Stimulated activated CD4-positive, alpha-beta T cell treated with anti-CD3 and anti-CD28 coated beads, Interleukin-1b, Interleukin-23, amount 100 ng/mL, for 24 hours (primary cell): ENCODE measurements at places on chromosomes 5 and 9.

GRCh38 chr5:109901628-109901981 is 211.9 kb downstream of the MAN2A1 start:
- DNase-seq = no peak

- DNase-seq = peak; percentile 56
Measured at GRCh38 chr5:150789943-150790611, 11.5 kb downstream of the SMIM3 start.

DNA sequence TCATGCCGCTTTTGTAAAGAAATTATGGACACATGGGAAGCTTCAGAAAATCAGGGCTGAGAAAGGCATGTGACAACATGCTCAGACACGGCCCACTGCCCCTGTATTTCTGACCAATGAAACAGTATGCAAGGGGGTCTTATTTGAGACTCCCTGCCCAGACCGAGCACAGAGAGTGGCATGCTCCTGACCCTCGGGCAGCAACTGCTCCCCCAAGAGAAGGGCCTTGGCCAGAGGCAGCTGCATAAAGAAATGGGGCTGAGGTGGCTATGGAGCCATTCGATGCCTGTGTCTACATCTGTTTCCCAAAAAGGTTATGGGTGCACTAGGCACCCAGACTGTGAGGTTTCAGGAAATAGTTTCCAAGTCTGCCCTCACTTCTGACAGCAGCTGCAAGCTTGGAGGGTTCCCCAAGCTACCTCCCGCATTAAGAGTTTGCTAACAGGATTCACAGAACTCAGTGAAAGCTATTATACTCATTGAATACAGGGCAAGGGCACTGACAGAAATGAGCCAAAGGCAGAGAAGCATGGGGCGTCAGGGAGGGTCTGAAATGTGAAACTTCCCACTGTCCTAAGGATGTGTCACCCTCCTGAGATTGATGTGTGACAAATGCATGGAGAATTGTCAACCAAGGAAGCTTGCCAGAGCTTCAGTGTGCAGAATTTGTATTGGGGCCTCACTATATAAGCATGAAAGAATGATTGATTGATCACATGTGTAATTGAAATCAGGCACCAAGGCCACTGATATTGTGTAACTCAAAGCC is 94.3 kb downstream of the DAP start:
- DNase-seq = no peak

GRCh38 chr9:37034305-37034937 is 353 bp upstream of the PAX5 start:
- no peak for DNase-seq

- no peak for DNase-seq
Measured at GRCh38 chr5:12392246-12392645, 488.0 kb upstream of the CTNND2 start.

DNA sequence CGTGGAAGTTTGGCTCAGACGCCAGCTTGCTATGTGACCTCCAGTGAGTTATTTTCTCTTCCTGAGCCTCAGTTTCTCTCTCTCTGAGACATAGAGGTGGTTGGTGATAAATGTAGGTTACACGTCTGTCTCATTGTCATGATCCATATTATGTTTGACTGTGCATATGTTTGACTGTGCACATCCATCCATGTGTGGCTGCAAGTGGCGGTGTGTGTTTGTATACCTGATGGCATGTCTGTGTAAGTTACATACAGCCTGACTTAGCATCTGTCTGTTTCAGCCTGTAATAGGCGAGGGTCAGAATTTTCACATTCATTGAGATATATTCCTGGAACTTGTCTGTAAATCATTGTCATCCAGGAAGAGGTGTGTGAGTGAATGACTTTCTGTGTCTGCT is 3.3 kb downstream of the SPARC start:
- DNase-seq = no peak

GRCh38 chr9:134224567-134225093 is 60.3 kb upstream of the RNU6ATAC start:
- DNase-seq = no peak

- DNase-seq = no peak
Measured at GRCh38 chr9:121386442-121387175, 16.6 kb upstream of the STOM start.

DNA sequence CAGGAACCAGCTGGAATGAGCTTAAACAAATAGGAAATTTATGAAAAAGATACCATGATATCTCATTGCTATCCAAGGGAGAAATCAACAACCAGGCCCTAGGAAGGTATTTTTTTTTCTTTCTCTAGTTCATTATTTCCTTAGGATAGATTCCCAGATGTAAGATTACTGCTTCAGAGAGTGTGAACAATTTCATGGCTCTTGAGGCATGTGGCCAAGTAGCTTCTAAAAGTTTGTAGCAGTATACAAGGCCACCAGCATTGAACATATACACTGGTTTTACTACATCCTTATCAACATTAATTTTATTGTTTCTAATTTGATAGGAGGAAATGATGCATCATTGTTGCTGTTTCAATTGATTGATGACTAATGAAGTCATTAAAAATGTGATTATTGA is 201.2 kb downstream of the SREK1 start:
- DNase-seq = no peak
